Stimulated activated CD4-positive, alpha-beta T cell treated with anti-CD3 and anti-CD28 coated beads, Interleukin-1b, Interleukin-23, amount 100 ng/mL, for 48 hours (primary cell): ENCODE measurements at places on chromosomes 7 and 10.

- DNase-seq = no peak
Measured at GRCh38 chr7:27576360-27576944, 86.2 kb downstream of the HIBADH start.

- DNase-seq = no peak
Measured at GRCh38 chr10:70320751-70321150, 36.9 kb upstream of the NPFFR1 start.

- DNase-seq = no peak
Measured at GRCh38 chr7:130821864-130822263, 87.9 kb upstream of the KLF14 start.

GRCh38 chr10:132196178-132197113 lies 9.7 kb downstream of the DPYSL4 start:
- DNase-seq = no peak

DNA sequence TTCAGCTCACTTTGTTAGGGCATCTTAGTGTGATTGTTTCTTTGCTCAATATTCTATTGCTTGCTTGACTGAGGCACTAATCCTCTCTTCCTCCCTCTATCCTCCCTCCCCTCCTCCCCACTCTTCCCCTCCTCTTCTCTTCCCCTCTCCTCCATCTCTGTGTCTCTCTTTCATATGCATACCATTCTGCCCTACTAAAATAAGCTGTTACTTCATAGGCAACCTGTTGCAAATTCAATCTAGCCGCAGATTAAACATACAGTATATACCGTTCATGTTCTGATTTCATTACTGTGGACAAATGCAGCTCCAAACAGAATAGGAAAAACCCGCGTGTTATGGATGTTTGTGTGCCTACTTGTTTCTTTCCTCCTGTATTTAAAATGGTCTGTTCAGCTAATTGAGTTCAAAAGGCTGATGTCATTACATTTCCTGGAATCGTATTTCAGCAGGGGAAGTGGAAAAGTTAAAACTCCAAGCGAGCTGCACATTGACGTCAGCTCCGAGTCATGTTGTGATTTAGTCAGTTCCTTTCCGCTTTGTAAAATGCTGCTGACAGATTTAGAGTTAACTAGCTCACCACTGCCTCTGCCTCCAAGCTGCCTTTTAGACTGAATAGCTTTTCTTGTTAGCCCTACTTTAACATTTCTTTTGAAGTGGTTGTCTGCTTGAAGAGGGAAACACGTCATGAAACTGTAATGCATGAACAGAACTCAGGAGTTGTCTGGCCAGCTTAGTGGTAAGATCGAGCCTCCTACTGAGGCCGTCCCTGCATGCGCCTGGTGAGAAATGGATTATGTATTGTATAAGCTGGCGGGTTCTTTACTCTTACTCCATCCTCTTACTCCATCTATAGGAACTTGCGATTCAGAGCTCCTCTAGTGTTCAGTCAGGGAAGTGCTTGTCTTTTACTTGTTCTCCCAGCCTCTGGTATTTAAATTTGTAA lies 69.0 kb downstream of the CREM start:
- DNase-seq = peak; percentile 85

DNA sequence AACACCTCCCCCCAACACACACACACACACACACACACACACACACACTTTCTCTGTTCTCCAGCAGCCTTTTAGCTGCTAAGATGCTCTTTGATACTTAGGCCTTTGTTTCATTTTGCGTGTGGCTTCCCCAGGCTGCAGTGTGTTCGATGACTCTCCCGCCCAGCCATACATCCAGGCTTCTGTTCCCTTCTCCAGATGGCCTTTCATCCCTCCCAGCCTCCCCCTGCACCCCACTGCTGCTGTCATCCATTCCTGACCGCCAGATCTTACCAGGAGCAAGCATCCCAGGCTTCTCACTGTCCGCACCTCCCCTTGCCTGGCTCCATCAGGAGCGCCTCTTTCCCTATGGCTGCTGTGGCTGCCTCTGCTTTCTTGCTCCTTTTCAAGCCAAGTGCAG lies 77.8 kb upstream of the PPIF start:
- no peak for DNase-seq

DNA sequence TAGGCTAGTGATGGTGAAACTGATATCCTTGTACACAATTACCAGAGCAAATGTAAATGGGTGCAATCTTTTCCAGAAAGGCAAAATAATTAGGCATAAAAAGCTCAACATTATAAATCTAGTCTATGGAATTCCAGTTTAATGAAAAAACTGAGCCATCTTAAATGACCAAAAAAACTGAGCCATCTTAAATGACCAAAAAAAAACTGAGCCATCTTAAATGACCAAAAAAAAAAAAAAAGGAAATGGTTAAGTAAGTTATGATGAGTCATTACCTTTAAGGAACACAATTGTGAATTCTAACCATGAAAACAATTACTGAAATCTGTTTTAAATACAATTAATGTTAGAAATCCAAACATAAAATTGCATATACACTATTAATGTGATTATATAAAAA lies 25.3 kb downstream of the USP6NL start:
- no peak for DNase-seq

GRCh38 chr10:28981007-28981406 lies 303.7 kb downstream of the BAMBI start:
- no peak for DNase-seq

GRCh38 chr7:25965405-25966123 lies 186.4 kb upstream of the NFE2L3 start:
- no peak for DNase-seq

- DNase-seq = no peak
Measured at GRCh38 chr10:1966712-1967376, 229.5 kb upstream of the ADARB2 start.

- DNase-seq = no peak
Measured at GRCh38 chr10:25683344-25683743, 250.7 kb upstream of the MYO3A start.
